SK-N-SH treated with all-trans-retinoic acid at 6 μM for 48 hours (cell line): ENCODE measurements at places on chromosomes 5 and 9.

- no peak for ATAC-seq
These were observed 10.3 kb upstream of the CD72 start for GRCh38 chr9:35628389-35628991.

DNA sequence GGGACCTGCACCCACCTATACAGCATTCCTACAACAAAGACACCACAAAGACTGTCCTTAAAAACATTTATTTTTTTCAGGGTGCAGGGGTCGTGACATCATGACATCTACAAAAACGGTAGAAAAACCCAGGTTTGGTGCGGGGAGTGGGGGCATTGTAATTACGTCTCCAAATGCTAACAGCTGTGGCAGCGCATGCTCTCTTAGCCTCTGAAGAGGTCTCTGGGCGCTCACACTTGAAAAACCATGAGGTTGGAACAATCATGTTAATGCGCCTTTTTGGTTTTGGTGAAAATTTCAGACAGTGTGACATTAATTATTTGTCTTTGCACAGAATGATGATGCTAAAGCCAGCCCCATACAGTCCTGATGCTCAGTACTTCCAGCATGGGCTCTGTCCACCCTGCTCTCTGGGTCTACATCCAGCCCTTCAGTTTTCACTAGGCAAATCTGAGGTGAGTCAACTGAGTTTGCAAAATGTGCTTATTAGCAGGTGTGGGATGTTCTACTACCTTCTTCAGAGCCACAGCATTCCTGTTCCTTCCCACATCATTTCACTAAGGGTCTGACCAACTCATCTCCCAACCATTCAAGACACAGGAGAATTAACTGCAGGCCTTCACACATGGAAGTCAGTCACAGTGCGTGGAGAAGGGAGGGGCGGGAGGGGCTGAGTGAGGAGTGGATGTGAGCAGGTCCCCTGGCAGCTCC lies 14.1 kb downstream of the ALDH1B1 start:
- ATAC-seq = no peak

DNA sequence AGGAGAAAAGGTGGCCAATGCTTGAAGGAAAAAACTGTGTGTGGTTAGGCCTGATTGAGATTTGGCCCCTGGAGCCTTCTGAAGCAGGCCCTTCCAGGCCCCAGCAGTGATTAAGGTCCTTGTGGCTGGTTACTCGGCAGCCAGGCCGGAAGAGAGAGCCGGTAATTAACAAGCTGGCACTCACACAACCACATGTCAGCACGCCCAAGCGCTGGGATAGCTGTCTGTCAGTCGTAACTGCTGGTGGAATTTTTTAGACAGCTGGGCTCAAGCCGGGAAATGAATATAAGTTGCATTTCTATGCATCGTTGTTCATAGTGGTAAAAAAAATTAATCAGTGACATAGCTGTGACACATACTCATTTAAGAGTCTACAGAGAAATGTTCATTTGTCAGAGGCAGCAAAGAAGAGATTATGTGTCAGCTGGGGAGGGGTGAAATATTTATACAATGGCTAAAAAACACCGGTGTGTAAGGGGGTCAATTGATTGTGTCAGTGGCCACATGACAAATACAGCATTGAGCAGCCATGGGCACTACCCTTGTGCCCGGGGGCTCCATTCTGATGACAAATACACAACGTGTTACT lies 13.7 kb upstream of the ARAP3 start:
- no peak for ATAC-seq

GRCh38 chr9:14027116-14027800 lies 286.7 kb downstream of the NFIB start:
- ATAC-seq = no peak

GRCh38 chr5:96151891-96152290 lies 190.2 kb upstream of the ELL2 start:
- no peak for ATAC-seq

DNA sequence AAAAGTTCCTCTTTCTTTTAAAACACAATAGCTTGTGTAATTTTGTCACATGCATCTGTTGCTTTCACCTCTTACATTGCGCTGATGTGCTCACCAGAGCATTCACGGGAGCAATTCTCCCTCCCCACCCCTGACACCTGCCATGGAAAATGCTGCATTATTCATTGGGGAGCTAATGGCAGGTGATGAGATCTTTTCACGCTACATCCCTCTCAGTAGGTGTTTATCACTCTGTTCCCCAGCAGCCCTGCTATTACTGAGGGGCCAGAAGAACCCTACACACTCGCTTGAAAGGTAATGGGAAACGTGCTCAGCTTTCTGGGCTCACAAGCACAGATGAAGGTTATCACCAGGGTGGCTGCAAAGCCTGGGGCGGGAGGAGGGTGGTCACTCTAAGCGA lies 398.0 kb downstream of the PSAT1 start:
- ATAC-seq = no peak

DNA sequence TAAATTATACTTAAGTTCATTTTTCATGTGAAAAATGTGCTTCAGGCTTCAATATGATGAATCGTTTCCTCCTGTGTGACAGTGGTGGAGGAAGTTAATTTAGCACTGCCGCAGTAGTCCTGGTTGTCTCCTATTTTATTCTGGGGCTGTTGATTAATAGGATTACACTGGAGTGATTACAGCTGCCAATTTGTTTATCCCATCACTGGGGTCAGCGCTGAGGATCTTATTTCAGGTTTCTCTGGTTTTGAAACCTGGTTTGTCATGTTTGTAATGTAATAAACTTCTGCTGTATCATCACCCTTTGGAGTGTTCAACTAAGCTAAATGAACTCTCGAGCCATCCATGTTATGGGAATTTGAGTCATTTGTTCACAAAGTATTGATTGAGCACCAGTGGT lies 241.7 kb upstream of the KCNN2 start:
- ATAC-seq = no peak

DNA sequence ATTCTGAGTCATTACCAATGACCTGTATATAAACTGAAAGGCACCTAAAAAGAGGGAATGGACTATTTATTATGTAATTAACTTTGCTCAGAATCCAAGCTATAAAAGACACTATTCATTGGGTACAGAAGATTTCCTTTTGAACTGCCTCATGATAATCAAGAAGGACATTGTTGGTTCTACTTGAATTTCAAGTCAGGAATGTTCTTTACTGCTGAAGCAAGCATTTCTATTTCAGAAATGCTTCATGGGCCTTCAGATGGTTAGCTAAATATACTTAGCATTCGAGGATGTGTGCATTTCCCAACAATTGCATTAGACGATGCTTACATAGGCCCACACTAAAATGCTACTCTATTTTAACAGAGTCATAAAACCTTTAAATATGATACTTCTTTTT lies 658.2 kb upstream of the DMAC1 start:
- ATAC-seq = no peak

DNA sequence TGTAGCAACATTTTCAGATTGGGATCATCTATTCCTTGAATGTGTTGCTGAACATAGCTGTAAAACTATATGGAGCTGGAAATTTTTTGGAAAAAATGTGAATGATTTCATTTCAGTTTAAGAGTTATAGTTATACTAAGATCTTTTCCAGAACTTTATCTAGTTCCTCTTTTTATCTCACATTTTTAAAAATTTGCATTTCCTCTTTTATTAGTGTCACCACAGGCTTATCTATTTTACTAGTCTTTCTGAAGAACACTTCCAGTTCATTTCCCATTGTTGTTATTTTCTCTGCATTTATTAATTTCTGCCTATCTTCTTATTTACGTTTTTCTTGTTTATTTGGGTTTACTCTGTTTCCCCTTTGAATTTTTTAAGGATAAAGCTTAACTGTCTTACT lies 46.0 kb upstream of the FSTL4 start:
- no peak for ATAC-seq

DNA sequence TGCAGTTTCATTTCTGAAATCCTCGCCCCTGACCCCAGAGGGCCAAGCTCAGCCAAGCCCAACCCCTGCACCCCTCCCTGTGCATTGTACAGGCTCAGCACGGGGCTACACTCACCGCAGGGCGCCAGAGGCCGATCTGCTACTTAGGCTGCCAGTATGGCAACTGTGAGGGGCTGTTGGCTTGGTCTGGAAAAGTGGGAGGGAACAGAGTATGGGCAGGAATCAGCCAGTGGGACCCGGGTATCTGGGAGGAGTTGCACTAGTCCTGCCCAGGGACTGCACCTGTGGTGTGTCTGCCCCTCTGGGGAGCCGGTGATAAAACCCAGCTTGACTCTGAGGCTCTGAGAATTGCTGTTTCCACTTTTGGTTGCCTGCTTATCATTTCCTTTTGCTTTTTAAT lies 167.4 kb upstream of the KIF2A start:
- no peak for ATAC-seq

DNA sequence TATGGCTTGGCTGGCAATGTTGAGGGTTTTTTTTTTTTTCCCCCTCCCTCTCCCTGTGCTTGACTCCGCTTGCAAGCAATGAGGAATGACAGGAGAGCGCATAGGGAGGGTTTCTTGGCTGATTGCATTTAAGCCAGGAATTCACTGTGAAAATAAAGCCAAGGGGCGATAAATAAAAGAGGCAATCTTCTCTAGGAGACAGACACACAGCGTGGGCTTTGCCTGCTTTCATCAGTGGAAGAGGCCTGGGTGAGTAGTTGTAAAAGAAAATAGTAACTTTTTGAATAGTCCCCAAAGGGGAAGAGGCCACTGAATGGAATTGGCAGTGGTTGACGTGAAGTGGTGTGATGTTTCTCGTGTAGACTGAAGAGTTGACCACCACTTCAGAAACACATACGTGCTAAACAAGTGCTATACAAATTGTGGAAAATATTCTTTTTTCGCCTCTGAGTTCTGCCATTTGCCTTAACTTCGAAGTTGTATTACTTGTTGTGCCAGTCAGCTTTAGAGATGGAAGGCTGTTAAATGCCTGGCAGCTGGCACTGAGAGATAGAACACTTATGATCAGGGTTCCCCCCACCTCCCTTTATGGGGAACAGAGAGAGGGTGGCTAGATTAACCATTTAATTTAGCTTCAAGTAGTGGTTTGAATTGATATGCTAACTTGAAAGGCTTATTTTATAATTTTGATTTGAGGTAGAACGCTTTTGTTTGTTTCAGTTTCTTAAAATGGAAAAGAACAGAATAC lies 3.0 kb downstream of the ZSWIM6 start:
- no peak for ATAC-seq

- ATAC-seq = no peak
These were observed 43.9 kb upstream of the GLIPR2 start for GRCh38 chr9:36092509-36093215.

DNA sequence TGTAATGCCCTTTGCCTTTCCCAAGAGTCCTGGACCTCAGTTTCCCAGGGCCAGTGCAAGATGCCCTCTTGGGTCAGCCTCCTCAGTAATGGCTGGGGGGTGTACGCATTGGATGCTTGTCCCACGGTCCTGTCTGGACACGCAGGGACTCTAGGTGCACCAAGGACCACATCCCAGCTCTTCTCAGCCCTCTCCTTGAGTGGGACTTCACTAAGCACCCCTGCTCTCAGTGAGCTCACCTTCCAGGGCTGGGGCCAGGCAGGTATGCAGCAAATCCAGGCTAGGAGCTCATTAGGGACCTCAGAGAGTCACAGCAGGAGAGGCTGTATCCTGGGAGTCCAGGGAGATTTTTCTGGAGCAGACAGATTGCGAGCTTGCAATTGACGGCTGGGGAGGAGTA lies 59.8 kb downstream of the MACROH2A1 start:
- ATAC-seq = no peak

DNA sequence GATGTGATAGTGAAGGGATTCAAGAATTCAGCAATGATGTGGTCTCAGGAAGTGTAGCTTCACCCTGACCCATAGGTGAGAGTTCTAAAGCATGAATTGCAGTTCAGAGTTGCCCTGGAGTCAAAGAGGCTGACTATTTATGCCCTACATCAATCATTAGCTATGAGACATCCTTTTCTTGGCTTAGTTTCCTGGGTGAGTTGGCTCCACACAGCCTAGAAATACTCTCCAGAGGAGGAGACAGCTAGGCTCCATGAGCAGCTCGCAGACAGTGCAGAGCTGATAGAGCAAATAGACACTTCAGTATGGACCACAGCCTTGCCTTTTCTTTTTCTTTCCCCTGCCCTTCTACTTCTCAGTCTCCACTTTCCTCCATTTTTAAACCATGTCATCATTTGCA lies 1651.8 kb downstream of the MAT2B start:
- ATAC-seq = no peak

GRCh38 chr9:124696101-124696500 lies 75.0 kb downstream of the NR6A1 start:
- peak; percentile 14; the same call in 2 of the 3 replicates for ATAC-seq

DNA sequence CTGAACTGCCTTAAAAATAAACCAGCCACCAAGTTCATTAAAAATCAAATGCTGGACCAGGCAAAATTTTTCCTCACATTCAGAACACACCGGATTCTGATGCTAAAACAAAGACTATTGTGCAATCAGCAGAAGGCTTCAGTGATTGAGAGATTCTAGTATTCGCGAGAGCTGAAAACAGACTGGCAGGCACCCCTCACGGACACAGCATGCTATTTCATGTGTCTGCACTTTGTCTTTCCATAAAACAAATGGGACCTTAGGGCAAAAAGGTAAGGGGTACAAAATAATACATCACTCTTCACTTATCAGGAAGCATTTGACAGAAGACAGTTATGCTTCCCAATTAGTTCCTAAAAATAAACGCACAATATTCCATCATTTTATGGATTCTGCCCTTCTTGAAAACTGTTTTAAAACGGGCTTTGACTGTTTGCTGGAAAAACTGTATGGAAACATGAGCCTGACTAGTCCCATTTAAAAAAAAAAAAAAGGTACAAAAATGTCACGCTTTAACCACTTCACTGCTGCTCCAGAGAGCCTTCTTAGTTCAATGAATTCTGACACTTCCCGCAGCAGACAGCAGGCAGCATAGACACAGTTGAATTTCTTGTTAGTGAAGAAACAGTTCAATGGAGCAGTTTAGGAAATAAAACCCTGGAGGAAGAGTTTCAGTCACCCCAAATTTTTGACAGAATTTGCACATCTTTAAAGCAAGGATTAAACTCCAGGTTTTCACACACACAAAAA lies 99.2 kb downstream of the MED27 start:
- ATAC-seq = no peak

DNA sequence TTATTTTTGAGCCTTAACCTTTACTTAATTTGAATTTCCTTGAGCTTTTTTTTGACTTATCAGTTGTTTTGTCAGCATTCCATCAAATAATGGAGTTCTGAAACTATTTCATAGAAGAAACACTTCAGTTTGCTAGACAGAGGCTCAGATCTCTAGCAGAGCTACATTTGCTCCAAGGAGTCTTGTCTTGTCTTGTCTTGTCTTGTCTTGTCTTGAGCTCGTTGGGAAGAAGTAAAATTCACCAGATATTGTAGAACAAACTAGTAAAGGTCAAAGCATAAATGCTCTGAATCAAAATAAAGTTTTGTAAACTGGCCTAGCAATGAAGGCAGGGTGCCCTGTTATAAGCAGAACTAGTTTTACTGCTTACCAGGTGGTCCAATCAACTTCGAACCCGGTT lies 33.5 kb downstream of the RAB24 start:
- no peak for ATAC-seq

DNA sequence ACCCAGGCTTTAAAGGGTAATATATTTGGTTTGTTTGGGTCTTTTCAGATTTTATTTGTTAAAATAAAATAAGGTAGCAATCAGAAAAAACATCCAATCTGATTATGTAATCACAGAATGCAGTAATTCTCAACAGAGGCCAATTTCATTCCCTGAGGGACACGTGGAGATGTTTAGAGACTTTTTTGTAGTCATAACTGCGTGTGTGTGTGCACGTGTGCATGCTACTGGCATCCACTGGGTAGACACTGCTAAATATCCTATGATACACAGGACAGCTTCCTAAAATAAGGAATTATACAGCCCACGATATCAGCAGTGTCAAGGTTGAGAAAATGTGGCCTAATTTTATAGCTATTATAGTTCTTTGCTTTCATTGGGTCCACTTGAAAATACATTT lies 180.8 kb upstream of the KLF9 start:
- no peak for ATAC-seq
